ENCODE measurements at places on chromosomes 2 and 18. TPM values are rescaled to one million over a fixed set of nuclear protein-coding genes. Genes with fewer than 3 reads are reported as not detected.

GRCh38 chr2:213067888-213068287 is 83.5 kb downstream of the IKZF2 start:
- no peaks in the 10 kb centered on the region for H3K36me3 ChIP-seq
- no peaks in the 10 kb centered on the region for H3K27me3 ChIP-seq
- H3K27ac ChIP-seq = no peak overlapping the region

GRCh38 chr2:220744861-220745260 is 827.2 kb downstream of the EPHA4 start:
- no peaks in the 10 kb centered on the region for H3K36me3 ChIP-seq
- no peak overlapping the region for H3K27ac ChIP-seq
- no peak for DNase-seq
- no peak overlapping the region for H3K4me3 ChIP-seq
- H3K27me3 ChIP-seq = no peaks in the 10 kb centered on the region

DNA sequence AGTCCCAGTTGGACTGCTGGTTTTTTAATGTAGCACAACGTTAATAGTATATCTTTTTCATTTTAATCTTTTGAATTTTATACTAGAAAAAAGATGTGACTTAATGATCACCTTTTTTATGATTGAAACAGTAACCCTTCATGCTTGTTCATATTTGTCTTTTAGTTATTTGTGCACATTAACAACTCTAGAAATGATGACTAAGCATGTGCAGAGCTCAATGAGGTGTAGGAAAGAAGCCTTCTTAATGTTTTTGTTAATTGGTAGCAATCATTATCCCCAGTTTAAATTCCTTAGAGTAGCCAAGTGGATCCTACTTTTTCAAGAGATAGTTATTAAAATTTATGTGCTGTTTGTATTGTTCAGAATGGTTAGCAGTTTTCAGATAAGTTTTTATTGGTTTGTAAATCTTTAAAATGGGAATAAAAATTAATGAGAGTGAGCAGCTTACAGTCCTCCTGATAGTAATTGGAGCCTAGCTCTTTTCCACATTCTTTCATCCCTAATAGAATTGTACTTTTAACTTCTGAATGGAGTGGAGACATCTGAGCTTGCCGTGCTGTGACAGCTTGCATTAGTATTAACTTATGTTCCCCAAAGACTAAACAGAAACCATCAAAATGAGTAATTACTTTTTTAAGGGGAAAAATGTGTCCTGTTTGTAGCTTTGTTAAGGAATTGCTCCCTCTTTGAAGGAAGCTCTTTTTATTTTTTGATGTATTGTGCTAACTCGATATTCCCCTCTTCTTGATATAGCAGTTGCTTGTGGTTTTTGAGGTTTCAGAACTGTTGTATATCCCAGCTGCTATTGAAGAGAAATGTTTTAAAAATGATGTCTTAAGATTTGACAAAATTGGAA is 17.3 kb downstream of the PIK3C3 start:
- no peak for DNase-seq
- no peaks in the 10 kb centered on the region for H3K4me1 ChIP-seq
- H3K27ac ChIP-seq = no peak overlapping the region
- H3K36me3 ChIP-seq = no peaks in the 10 kb centered on the region
- H3K4me3 ChIP-seq = no peak overlapping the region

GRCh38 chr2:236525411-236525997 is 44.1 kb upstream of the ACKR3 start:
- H3K4me1 ChIP-seq = no peaks in the 10 kb centered on the region
- no peaks in the 10 kb centered on the region for H3K36me3 ChIP-seq
- no peak overlapping the region for H3K27ac ChIP-seq
- no peak overlapping the region for H3K4me3 ChIP-seq

GRCh38 chr2:201837824-201838431 is 31.6 kb downstream of the CDK15 start:
- H3K36me3 ChIP-seq = no peaks in the 10 kb centered on the region
- H3K27me3 ChIP-seq = no peaks in the 10 kb centered on the region
- H3K4me1 ChIP-seq = no peaks in the 10 kb centered on the region
- no peak overlapping the region for H3K4me3 ChIP-seq
- no peak overlapping the region for H3K27ac ChIP-seq
- DNase-seq = no peak

DNA sequence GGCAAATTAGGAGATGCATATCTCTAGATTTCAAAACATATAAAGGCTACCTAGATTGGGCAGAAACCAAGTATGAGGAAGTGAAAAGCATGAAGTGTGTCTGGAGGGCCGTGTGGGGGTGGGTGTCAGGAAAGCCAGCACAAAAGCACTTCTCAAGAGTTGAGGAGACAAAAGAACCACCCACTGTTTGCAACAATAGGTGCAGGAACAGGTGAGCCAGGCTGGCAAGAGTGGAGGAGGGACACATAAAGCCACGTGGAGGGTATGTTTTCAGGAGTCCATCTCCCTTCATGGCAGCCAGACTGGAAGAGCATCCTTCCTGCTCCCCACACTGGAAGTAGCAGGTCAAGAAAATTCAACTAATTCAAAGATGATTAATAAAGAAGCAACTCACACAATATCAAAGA is 96.4 kb downstream of the CERS6 start:
- H3K27ac ChIP-seq = no peak overlapping the region
- H3K4me3 ChIP-seq = no peak overlapping the region
- H3K27me3 ChIP-seq = no peaks in the 10 kb centered on the region
- H3K36me3 ChIP-seq = no peaks in the 10 kb centered on the region

DNA sequence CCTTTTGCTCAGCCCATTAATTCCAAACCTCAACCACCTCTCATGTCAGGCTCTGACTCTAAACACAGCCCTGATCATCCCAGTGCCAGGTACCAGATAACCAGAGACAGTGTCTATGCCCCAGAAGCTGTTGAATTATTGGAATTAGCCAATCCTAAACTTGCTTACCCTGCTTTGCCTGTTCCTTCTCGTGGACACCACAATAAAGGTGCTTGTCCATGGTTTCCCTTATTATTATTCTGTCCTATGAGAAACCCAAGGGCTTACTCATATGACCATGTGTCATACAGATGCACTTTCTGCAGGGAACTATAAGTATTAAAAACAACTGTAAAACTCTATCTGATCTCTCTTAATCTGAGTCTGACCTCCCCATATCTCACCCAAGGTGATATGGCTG is 2193.8 kb upstream of the PIK3C3 start:
- H3K36me3 ChIP-seq = no peaks in the 10 kb centered on the region
- no peaks in the 10 kb centered on the region for H3K27me3 ChIP-seq
- H3K4me3 ChIP-seq = no peak overlapping the region
- H3K27ac ChIP-seq = no peak overlapping the region
- no peaks in the 10 kb centered on the region for H3K4me1 ChIP-seq

DNA sequence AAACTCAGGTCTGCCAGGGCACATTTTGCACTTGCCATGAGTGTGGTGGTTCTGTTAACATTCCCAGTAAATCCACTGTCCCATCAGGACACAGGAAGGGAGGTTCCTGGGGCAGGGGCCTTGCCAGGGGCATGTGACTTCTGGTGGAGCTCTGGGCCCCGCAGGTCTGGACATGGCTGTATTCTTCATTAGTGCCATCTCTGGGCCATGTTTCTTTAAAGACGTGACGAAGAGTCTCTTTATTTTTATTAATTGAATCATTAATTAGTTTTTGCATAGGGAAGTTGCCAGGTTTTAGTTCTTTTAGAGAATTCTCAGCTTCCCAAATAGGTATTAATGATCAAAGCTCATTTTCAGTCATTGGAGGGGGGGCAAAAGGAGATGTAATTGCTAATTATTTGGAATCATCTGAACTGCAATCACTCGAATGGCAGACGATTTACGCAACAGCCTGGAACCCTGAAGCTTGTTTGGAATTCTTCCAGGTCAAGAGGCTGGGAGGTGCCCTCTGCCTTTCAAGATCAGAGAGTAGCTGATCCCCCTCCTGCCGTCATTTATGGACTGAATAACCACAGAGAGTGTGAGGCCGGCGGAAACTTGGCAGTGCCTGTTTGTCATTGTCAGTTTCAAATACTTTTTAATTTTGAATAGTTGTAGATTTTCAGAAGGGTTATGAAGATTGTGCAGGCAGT is 106.2 kb downstream of the RTP5 start:
- no peaks in the 10 kb centered on the region for H3K4me1 ChIP-seq
- H3K4me3 ChIP-seq = no peak overlapping the region
- H3K36me3 ChIP-seq = no peaks in the 10 kb centered on the region
- H3K27ac ChIP-seq = no peak overlapping the region
- DNase-seq = no peak

DNA sequence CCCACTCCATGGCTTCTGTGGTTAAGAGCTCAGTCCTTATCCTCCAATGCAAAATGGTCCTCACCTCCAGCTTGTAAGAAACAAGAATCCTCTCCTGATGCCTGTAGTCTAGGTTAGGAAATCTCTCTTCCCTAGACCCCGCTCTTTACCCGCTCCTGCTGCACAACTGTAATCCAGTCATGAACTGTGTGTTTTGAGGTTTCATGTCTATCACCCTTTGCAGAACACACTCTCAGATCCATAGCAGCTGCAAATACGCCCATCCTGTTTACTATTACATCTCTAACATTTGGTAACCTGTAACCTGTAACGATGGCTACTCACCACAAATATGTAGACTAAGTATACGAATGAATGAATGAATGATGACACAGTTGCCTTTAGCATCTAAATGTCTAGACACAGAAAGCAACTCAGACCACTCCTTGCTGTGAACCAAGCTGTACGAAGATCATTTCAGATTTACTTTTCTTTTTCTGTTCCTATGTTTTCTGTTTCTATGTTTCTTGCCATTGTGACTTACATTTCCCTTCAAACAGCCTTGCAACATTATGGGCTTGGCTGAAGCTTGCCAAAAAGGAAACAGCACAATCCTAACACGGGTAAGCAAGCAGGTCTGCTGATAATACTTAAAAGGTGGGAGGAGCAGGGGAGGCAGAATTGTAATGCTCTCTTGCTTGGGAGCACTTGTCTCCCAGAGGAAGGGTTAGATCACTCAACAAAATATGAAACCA is 53.7 kb downstream of the EPHA4 start:
- H3K27me3 ChIP-seq = no peaks in the 10 kb centered on the region
- peak; percentile 37 for DNase-seq
- peaks cover 64% of the 10 kb centered on the region for H3K4me1 ChIP-seq
- peak overlapping the region; percentile 6 for H3K4me3 ChIP-seq
- H3K36me3 ChIP-seq = no peaks in the 10 kb centered on the region

- no peaks in the 10 kb centered on the region for H3K36me3 ChIP-seq
- H3K27ac ChIP-seq = no peak overlapping the region
- no peak for DNase-seq
- no peaks in the 10 kb centered on the region for H3K4me1 ChIP-seq
- H3K4me3 ChIP-seq = no peak overlapping the region
Observed at GRCh38 chr2:200090683-200091082, 135.3 kb downstream of the MAIP1 start.

DNA sequence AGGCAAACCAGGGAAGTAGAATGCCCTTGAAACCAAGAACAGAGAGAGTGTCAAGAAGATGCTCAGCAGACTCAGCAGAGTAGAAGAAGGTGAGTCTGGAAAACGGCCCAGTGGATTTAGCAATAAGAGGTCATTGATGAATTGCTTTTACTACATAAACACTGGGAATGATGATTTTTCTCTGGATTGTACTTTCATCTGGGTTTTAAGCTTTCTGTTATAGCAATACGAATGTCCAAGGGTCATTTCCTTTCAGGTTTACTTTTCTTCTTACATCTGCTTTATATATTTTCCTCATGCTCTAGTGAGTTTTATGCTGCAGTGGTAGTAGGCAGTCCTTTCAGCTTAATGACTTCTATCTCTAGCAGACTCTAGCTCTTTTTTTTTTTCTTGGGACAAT is 16.9 kb downstream of the EML6 start:
- no peak overlapping the region for H3K4me3 ChIP-seq
- H3K36me3 ChIP-seq = no peaks in the 10 kb centered on the region
- no peak overlapping the region for H3K27ac ChIP-seq
- H3K4me1 ChIP-seq = no peaks in the 10 kb centered on the region

DNA sequence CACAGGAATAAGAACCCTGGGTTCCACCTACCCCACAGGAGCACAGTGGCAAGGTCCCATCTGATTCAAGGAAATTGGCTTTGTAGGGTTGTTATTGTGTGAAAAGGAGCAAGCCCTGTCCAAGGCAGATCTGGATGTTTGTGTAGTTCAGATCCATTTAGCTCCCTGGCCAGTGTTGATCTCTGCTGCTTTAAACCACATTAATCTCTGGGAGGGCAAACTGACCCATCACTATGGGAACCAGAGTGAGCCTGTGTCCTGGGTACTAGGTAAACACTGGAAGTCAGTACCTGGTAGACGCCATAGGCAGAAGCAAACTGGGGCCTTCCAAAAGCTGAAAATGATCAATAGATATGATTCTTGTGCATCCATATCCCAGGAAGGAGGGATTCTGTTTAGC is 271.5 kb upstream of the EPAS1 start:
- H3K36me3 ChIP-seq = no peaks in the 10 kb centered on the region
- H3K27ac ChIP-seq = no peak overlapping the region
- H3K27me3 ChIP-seq = no peaks in the 10 kb centered on the region

- no peaks in the 10 kb centered on the region for H3K27me3 ChIP-seq
- H3K4me1 ChIP-seq = no peaks in the 10 kb centered on the region
- H3K36me3 ChIP-seq = no peaks in the 10 kb centered on the region
- no peak overlapping the region for H3K27ac ChIP-seq
- no peak overlapping the region for H3K4me3 ChIP-seq
Observed at GRCh38 chr2:132651115-132652045, 18.6 kb downstream of the LYPD1 start.

CLEC4F gene
- total RNA-seq = not detected

OST4 gene
- 165 TPM for total RNA-seq

TUBB8B gene
- total RNA-seq = not detected

STAT4 gene
- 0.23 TPM for total RNA-seq

CYRIA gene
- 3.9 TPM for total RNA-seq

IL36B gene
- not detected for total RNA-seq

All from PC-9 (cell line).